ENCODE measurements at places on chromosomes 16 and 17.

GRCh38 chr17:44826123-44826790, 3.8 kb downstream of the GJC1 start:
- DNase-seq = no peak

GRCh38 chr17:71639865-71640264, 481.0 kb upstream of the SOX9 start:
- DNase-seq = no peak

DNA sequence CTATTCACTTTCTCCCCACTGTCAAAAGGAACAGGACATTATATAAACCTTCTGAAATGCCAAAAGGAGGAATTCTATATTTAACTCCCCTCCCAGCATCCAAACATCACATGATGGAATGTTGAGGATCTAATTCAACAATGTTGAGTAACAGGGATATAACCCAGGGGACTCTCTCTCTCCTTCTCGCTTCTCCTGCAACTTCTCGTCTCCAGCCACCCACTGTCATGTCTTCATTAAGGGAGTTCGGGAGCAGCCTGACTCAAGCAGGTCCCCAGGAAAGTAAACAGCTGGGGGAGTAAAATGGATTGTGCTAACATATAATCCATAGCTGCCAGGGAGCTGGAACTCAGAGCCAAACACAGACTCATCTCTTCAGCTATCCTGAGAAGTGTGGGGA, 51.7 kb downstream of the GRIN2A start:
- DNase-seq = no peak

DNA sequence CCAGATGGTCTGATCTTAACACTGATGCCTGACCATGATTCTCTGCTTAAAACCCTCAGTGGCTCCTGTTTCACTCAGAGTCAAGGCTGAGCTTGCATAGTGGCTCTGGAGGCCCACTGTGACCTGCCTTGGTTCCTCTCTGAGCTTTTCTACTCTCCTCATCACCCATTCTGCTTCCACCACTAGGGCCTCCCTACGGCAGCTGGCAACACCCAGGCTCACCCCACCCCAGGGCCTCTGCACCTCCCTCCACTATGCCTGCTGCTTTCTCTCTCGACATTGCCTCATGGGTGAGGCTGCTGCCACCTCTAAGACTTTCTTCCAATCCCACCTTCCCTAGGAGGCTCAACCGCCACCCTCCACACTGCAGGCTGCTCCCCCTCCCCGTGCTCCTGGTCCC, 127.6 kb downstream of the IRX3 start:
- DNase-seq = no peak

GRCh38 chr17:53088481-53088880, 734.2 kb upstream of the KIF2B start:
- DNase-seq = no peak

GRCh38 chr17:43720311-43721060, 38.1 kb downstream of the SOST start:
- no peak for DNase-seq

DNA sequence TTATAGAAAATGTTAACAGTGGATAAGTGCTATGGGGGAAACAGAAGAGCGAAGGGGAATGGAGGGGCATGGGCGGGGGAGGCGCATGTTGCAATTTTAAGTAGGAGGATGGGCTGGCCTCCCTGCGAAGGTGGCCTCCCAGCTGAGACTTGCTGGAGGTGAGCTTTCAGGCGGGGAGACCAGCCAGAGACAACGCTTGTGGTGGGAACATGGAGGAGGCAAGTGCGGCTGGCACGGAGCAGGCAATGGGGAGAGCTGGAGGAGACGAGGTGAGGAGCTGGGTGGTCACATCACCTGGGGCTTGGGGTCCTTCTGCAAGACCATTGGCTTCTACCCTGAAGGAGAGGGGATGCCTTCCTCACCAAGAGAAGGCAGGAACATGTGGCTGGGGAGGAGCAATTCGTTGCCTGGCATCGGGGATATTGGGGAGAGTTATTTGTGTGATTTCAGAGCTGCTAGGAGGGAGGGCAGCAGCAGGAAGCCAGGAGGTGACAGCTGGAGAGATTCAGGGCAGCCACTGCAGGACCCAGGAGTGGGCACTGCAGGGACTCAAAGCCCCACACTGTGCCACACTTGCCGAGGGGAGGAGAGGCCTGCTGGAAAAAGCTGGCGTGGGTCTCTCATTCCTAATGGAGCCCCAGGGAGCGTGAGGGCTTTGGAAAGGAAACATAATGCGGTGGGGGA, 34.4 kb downstream of the PMFBP1 start:
- no peak for DNase-seq

DNA sequence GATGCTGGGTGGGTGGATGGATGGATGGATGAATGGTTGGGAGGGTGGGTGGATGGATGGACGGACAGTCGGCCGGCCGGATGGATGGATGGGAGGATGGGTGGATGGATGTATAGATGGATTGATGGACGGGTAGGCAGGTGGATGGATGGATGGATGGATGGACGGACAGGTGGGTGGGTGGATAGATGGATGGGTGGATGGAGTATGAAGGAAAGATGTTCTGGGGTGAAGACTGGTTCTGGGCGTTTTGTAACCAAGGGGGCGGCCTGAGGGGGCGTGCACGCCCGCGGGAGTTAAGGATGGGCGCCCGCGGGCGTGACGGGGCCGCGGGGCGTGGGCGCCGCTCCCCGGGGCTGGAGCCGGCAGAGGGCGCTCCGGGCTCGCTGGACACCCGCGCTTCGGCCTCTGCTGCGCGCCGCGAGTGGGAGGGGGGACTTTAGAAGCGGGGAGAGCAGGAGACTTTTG, at the start of gene NECAB2:
TSS of gene NECAB2 (plus strand) at position 407 of the 468 bp plus-strand sequence. CDS start 405 bp downstream, outside the sequence.
- DNase-seq = no peak

GRCh38 chr16:26583803-26584202, 482.9 kb upstream of the C16orf82 start:
- no peak for DNase-seq

- peak; percentile 47 for DNase-seq
Measured at GRCh38 chr16:1470481-1471251, 4.2 kb downstream of the CLCN7 start.

- DNase-seq = no peak
Measured at GRCh38 chr16:74455213-74455612, 33.9 kb upstream of the CLEC18B start.

- no peak for DNase-seq
Measured at GRCh38 chr16:87166321-87166720, 150.9 kb downstream of the C16orf95 start.

DNA sequence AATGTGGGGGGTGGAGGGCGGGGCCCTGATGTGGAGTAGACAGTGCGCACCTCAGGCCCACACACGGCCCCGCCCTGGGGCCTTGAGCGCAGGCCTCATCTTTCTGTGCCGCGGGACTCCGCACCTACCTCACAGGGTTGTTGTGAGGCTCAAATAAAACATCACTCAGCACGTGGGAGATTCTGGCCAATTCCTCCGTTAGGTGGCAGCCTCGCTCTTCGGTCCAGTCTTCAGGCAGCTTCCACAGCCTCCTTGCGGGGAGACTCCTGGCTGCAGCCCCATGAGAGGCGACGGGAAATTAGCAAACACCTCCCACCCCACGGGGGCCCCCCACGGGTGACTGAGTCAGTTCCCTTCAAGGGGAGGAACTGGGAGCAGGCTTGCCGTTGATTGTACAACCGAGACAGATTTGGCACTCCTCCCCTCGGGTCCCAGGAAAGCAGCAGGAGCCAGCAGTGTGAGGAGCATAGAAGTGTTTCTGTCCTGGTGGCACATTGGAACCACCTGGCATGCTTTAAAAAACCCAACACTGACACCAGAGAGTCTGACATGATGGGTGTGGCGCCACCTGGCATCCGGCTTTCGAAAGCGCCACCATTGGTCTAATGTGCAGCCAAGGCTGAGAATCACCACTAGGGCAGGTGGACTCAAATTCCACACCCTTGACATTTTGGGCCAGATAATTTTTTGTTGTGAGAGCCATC, 7.6 kb downstream of the MRM1 start:
- DNase-seq = no peak

DNA sequence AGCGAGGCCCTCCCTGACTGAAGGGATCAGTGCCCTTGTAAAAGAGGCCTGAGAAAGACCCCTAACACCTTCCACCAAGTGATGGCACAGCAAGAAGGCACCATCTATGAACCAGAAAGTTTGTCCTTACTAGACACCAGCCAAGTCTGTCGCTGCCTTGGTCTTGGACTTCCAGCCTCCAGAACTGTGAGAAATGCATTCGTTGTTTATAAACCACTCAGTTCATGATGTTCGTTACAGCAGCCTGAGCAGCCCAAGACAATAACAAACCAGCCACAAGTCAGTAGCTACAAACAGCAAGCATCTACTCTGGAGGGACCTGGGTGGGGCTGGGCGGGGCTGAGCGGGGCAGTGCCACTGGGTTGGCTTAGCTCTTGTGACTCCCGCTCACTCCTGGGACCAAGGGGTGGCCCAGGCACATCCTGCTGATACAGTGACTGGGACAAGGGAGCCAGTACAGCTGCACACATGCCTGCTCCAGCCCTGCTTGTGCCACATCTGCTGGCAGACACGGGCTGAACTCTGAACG, 234.9 kb downstream of the IRF8 start:
- DNase-seq = no peak

- no peak for DNase-seq
Measured at GRCh38 chr17:30224419-30224960, 11.0 kb downstream of the SLC6A4 start.

GRCh38 chr17:3635474-3636153, 436 bp downstream of the SHPK start:
- DNase-seq = no peak

GRCh38 chr17:3693829-3694231, 2.1 kb downstream of the P2RX5 start:
- no peak for DNase-seq

- DNase-seq = no peak
Measured at GRCh38 chr17:37273409-37274051, 102.3 kb upstream of the C17orf78 start.

DNA sequence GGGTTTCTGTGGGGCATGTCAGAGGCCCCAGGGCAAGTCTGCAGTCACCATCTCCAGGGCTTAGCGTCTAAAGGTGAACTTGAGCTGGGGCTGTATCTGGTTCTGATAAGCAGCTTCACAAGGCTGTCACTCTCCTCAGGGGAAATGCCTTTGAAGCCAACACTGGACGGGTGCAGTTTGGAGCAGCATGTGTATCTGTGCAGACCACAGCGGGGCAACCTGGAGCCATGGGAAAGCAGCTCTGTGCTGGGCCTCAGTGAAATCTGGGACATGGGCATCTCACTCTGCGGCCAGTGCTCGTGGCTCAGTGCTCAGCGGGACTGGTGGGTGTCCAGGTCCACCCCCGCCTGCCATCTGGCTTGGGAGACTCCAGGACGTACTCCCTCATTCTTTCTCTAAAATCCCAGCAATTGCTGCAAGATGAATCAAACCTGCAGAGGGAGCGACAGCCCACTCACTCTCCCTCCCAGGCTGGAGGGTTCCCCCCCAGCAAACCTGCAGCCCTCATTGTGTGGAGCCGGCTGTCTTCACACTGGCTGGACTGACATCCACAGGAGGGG, 63.5 kb downstream of the PRMT7 start:
- DNase-seq = no peak

DNA sequence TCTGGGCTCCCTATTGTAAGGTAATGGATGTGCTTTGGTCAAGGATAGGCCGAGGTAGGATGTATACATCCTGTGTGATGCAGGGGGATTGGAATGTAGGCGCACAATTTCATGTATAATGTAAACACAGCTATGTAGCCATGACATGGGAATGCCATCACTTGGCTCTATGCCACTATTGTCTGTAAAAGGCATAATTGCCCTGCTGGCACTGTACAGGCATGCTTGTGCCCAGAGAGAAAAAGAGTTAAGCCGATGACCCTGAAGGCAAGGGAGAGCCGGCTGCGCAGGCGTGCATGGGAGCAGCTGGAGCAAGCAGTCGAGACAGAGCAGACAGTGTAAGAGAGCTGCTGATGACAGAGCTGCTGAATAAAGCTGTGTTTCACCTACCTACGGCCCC, 212.5 kb upstream of the CPHXL start:
- DNase-seq = no peak

DNA sequence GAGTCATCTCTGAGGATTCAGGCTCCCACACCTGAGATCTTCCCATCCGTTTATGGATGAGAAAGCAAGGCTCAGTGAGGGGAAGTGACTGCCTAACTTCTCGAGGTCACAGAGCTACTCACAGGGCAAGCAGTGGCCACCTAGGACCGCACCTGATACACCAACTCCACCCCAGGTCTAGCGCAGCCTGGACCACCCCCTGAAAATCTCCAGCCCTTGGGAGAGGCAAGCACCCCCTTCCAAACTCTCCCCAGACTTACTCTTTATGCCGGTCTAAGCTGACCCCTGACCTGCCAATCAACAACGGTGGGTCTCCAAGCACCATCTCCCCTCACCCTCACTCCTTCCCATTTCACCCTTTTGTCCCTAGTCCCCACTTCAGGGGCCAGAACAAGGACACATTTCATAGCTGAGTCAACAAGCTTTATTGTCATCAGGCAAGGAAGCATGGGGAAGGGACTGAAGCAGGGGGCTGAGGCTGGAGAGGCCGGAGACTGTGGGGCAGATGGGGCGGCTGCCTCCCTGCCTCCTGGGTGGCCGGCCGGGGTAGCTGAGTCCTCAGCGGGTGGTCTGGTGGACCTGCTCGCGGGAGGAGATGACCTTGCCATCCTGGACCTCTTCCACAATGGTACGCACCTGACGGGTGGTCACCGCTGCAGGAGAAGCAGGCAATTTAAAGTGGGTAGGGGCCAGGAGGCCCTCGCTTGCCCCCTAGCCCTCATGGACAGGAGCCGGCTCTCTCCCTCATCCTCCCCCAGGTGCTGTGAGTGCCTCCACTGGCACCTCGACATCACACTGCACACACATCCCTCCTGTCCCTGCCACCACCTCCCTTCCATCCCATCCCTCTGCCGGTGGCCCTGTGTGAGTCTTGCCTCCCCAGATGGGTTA, 5.1 kb downstream of the KRT17 start:
- DNase-seq = no peak

DNA sequence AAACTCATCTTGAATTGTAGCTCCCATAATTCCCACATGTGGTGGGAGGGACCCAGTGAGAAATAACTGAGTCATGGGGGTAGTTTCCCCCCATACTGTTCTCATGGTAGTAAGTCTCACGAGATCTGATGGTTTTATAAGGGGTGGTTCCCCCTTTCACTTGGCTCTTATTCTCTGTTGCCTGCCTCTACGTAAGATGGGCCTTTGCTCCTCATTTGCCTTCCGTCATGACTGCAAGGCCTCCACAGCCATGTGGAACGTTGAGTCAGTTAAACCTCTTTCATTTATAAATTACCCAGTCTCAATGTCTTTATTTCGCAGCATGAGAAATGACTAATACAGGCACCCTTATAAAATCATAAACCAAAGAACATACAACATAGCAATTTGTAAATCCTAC, 79.0 kb downstream of the XYLT1 start:
- DNase-seq = no peak

- DNase-seq = no peak
Measured at GRCh38 chr17:71519285-71519684, 601.5 kb upstream of the SOX9 start.

GRCh38 chr17:8870406-8871040, 3.0 kb upstream of the PIK3R6 start:
- no peak for DNase-seq

GRCh38 chr17:80822021-80822699, 169.5 kb upstream of the CHMP6 start:
- DNase-seq = no peak
